ENCODE measurements at places on chromosomes 12 and 14.

GRCh38 chr12:88566430-88566829, 13.8 kb downstream of the KITLG start:
- no peak for DNase-seq

DNA sequence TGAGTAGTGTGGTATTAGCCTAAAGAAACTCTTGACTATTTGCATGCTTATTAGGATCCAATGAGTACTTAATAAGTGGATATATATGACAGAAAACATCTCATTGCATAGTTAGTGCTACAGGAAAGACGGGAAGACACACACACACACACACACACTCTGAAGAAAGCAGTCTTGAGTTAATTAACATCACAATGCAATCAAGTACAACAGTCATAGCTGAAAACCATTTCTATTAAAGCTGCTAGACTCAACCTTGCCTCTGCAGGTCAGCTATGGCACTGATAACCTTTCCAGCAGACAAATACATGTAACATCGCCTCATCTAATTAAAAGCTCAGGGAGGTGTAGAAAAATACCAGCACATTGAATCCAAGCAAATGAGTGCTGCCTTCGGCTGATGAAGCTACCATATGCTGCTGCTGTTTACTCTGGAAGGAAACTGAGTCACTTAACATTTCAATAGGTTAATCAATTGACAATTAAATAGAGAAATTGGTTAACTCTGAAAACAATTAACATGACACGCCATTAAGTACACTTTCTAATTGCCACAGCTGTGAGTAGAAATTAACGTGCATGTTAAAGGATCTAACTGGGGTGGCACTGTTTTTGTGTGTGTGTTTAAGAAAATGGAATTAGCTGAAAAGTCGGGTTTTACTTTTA, 93.2 kb upstream of the OTX2 start:
- no peak for DNase-seq

- no peak for DNase-seq
Measured at GRCh38 chr12:99153293-99153692, 494.3 kb upstream of the GARIN6 start.

GRCh38 chr12:121981456-121981855, 40.2 kb upstream of the BCL7A start:
- DNase-seq, result no peak

DNA sequence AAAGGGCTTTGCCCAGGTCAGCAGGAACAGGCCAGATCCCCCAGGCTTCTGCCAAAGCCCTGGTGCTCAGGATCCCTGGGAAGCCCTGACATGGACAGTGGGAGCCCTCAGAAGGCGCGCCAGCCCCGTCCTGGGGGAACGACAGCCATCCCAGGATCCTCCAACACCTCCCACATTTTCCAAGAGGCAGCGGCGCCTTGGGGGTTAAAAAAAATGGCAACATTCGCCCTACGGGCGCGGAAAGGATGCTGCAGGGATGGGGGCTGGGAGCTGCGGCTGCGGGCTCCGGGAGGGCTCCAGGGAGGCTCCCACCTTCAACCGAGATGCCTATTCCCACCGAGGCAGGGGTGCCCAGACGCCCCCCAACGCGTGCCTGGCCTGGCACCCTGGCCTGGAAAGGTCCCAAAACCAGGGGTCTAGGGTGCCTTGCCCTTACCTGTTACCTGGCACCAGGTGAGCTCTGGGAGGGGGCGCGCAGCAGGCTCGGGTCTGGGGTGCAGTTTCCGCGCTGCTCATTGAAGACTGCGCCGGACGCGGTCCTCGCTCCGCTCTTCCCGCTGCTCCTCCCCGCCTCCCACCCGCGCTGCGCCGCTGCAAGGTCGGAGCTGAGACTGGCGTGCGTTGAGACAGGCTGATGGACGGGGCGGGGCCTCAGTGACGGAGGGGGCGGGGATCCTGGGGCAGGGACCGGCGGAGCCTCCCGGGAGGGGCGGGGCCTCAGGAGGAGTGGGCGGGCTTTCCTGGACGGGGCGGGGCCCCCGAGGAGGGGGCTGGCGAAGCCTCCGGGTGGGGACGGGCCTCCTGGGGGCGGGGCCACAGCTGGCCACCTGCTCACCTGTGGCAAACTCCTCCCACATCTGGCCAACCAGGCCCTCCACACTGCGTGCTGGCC, at the start of gene ABCB9:
TSS of gene ABCB9 (minus strand) at position 613 of the 892 bp plus-strand sequence. CDS start 6,228 bp downstream, outside the sequence.
- peak; percentile 97 for DNase-seq

GRCh38 chr12:129052373-129052772, 199.1 kb downstream of the GLT1D1 start:
- no peak for DNase-seq

DNA sequence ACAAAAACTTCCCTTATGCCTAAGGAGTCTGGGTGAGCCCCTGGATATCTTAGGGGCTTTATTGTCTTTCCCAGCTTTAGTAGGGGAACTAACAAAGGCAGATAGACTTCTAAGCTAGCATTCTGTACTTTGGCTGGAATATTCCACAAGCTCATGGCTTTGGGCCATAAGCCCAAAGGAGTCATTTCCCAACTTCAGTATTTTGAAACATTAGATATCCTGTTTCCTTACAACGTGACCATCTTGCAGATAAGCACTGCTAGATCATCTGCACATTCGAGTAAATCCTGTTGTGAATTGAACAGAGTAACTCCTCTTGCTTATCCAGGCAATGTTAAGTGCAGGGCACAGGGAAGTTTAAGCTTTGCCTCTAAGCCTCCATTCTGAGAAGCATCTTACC, 70.6 kb upstream of the ACTN1 start:
- no peak for DNase-seq

- no peak for DNase-seq
Measured at GRCh38 chr12:89479982-89480381, 44.6 kb downstream of the GALNT4 start.

DNA sequence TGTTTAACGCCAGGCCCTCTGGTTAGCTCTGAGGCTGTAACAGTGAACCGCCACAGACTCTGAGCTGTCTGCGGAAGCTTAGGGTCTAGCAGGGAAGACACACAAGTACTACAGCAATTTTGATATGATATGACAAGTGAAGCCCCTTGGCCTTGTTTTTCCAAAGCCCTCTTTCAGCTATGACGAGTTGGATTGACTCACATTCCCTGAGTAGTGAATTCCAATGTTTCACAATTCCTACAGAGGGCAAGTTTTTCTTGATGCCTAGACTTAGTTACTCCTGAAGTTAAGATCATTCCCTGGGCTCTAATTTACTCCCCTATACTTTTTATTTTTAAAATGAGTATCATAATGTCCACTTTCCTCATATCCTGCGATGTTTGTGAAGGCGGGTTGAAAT, 53.3 kb upstream of the CISTR start:
- DNase-seq, result no peak

DNA sequence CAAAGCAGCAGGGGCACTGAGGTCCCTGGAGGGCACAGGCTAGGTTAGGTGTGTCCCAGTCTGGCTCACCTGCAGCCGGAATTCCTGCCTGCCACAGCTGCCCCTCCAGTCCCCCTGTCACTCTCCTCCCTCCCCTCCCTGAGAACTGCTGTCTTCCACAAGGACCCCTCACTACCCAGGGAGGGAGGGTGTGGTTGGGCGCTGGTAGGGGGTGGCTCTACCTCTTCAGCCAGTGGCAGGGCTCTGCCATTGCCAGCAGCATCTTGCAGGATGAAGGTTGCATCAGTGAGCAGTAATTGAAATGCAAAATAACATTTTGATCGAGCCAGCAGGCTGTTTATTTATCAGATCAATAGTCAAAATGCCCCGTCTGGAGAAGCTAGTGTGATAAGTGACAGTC, 45.7 kb downstream of the ESRRB start:
- DNase-seq, result no peak

DNA sequence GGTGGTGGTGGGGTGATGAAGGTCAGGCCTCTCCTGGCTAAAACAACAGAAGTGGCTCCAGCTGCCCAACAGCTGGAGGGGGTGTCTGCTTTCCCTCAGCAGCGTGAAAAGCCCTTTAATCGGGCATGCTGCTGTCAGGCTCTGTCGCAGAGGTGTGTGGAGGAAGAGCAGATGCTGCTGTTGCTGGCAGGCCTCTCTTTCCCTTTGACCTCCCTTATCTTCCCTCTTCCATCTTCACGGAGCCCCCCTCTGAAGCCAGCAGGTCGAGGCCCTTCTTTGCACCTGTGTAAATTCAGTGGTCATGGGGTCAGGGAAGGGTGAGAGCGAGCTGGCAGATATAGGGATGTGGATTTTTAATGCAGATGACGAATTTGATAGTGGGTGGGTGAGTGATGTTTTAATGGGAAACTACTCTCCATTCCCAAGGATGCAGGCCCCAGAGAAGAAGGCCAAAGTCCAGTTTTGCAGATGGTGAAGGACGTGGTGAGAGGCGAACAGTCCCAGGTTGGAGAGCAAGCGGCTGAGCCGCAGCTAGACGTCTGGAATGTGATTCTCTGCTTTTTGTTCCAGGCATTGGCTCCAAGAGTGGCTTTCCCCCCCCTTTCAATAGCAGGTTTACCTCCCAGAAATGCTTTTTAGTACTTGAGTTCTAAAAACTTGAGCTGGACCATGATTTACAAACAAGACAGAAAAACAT, 64.0 kb downstream of the SMOC1 start:
- no peak for DNase-seq

DNA sequence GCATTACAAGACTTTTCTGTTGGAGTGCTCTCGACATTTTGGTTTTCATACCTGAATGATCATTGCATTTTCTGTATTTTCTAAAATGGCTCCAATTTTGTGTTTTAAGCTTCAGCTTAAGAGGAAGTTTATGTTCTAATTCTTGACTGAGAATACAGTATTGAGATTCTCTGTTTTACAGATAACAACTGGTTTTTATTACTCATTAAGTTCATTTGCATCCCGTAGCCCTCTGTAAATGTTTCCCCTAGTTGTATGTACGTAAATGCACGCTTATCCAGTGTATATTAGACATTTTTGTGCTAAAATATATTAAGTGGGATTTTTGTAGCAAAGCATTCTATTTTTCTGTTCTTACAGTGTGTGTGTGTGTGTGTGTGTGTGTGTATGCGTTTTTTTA, 33.1 kb downstream of the CPSF6 start:
- DNase-seq, result no peak

- DNase-seq, result no peak
Measured at GRCh38 chr14:104937161-104937560, 12.5 kb downstream of the PLD4 start.

DNA sequence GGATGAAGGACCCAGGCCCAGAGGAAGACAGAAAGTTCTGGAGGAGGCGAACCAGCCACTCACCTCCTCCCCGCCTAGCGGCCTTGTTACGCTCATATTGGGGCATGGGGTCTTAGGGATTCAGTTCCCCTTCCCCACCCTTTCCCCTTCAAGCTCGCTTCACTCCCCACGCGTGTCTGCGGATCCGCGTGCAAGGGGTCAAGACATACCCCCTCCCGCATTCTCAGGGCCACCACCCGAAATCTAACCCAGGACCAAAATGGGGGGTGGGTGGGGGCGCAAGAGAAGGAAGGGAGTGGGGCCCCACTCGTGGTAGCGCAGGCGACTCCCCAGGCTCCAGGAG, 584 bp upstream of the RFX4 start:
- no peak for DNase-seq

GRCh38 chr12:62785941-62786559, 148.9 kb downstream of the PPM1H start:
- DNase-seq, result no peak

DNA sequence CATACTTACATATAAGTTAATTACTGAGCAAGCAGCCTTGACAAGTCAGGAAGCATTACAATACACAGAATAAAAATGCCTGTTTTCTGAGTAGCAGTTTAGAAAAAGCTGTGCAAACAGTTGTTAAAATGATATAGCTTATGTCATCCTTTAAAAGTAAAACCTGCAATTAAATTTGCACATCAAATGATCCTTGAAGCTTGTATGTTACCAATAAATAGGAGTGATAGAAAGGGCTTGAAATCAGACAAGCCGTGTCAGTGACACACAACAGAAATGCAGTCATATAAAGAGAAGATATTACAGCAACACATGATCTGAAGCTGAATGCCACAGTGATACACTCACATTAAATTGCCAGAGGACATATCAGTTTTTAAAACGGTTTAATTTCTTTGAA, 70.0 kb downstream of the EPS8 start:
- no peak for DNase-seq

GRCh38 chr14:25909045-25909747, 688.6 kb downstream of the NOVA1 start:
- no peak for DNase-seq

GRCh38 chr12:75900781-75901254, 130.8 kb downstream of the PHLDA1 start:
- DNase-seq, result no peak

GRCh38 chr12:65460063-65460462, 181.6 kb downstream of the MSRB3 start:
- DNase-seq, result no peak

GRCh38 chr12:128791395-128792322, 32.1 kb downstream of the SLC15A4 start:
- DNase-seq, result no peak

DNA sequence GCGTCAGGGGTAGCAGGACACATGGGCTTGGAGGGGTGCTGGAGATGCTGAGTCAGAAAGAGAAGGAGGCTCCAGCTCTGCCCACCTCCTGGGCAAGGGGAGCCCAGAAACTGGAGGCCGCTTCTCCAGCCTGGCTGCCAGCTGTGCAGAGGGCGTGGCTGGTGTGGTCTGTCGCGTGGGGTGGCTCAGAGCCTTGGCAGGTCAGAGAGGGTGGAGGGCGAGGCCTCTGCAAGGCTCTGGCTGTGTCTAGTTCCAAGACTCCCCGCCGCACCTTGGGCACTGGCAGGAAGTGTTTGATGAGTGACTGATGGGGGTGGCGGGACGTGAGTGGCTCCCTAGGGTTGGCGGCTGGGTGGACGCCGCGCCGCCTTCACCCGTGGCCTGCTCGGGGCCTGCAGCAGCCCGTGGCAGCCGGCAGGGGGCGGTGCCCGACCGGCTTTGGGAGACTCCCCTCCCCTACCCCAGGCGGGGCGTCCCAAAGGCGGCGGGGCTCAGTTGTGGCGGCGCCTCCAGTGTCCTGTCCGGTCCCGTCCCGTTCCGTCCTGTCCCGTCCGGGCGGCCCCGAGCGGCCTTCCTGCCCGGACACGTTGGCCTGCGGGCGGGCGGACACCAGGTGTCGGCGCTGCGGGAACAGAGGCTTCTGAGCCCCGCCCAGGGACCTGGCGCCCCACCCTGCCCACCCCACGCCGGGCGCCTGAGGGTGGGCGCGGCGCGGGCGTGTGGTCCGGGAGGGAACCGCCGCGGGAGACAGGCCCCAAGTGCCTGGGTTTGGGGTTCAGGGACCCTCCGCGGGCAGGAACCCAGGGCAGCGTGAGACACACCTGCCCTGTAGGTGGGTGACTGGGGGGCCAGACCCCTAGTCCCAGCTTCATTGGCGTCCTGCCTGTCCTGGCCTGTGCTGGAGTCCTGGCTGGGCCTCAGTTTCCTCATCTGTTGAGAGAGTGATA, 39.7 kb downstream of the KRT80 start:
- DNase-seq, result peak; percentile 72

- no peak for DNase-seq
Measured at GRCh38 chr12:58233886-58234285, 292.5 kb downstream of the ATP23 start.

GRCh38 chr12:80175307-80175930, 76.1 kb downstream of the OTOGL start:
- DNase-seq, result no peak

GRCh38 chr12:51517800-51518199, 73.2 kb upstream of the SCN8A start:
- DNase-seq, result no peak
